ENCODE measurements at places on chromosomes 13 and 19.
A peak's percentile ranks its signal among the peaks of the same experiment; 100 is the strongest.

DNA sequence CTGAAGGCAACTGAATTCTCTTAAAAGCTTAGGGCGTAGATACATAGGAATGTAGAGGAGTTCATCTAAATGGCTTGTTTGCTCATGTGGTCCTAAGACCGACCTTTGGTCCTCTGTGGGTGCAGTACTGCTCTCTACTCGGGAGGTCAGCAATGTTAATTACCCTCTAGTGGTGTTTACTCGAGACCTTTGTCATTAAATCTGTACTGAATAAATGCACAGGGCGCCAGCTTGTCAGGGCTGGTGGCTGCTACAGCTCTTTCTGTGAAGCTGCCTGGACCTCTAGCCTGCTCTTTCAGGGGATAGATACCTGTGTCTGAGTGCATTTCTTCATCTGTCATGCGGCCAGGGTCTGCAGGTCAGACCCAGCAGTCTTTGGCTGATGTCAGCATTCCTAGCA lies 29.2 kb upstream of the MPHOSPH8 start:
- peaks cover 3% of the 10 kb centered on the region for H3K27me3 ChIP-seq
- peaks cover 4% of the 10 kb centered on the region for H3K4me1 ChIP-seq
- no peak for DNase-seq

DNA sequence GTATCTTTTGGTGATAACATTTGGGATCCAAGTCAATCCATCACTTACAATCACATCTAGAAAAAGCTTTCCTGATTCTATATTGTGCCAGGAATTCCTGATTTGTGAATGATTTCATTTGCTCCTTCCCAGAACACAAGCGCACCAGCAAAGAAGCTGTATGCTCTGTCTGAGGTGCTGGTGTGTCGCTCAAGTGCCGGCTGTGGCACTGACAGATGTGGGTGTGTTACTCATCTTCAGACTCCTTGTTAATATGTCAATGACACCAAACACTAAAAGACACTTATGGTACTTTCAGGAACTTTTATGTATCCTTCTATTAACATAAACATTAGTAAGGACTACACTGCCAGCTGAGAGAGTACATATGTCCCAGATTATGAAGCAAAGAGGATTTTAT lies 429.1 kb downstream of the ITGBL1 start:
- H3K36me3 ChIP-seq: no peaks in the 10 kb centered on the region
- no peak for DNase-seq
- no peak overlapping the region for H3K27ac ChIP-seq

- peaks cover 9% of the 10 kb centered on the region for H3K4me1 ChIP-seq
- H3K36me3 ChIP-seq: peaks cover 20% of the 10 kb centered on the region
Observed at GRCh38 chr19:40356681-40357595, 8.4 kb downstream of the PLD3 start.

GRCh38 chr19:14440049-14440448 lies 6.9 kb downstream of the PKN1 start:
- H3K4me3 ChIP-seq: no peak overlapping the region
- no peaks in the 10 kb centered on the region for H3K27me3 ChIP-seq
- no peak for DNase-seq
- peaks cover 42% of the 10 kb centered on the region for H3K36me3 ChIP-seq
- H3K4me1 ChIP-seq: peaks cover 16% of the 10 kb centered on the region

- no peaks in the 10 kb centered on the region for H3K36me3 ChIP-seq
- no peak for DNase-seq
- no peaks in the 10 kb centered on the region for H3K4me1 ChIP-seq
Observed at GRCh38 chr19:53507523-53508442, 30.2 kb upstream of the ZNF331 start.

GRCh38 chr13:29575098-29575497 lies 20.4 kb downstream of the SLC7A1 start:
- H3K27ac ChIP-seq: no peak overlapping the region
- H3K36me3 ChIP-seq: no peaks in the 10 kb centered on the region
- no peaks in the 10 kb centered on the region for H3K27me3 ChIP-seq

DNA sequence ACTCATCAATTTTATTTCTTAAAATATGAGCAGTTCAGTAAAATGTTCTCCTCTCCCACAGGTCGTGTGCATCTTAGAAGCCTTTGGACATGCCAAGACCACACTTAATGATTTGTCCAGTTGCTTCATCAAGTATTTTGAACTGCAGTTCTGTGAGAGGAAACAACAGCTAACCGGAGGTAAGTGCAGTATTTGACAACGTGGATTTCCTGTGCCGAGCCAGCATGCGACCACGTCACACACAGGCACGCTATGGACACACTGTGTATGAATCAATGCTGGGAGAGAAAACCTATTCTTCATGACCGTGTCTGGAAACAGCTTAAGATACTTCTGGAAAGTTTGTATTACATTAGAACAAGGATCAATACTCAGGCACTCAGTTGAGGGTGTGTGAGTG lies 268.5 kb downstream of the MYO16 start:
- H3K27me3 ChIP-seq: no peaks in the 10 kb centered on the region
- no peaks in the 10 kb centered on the region for H3K4me1 ChIP-seq
- no peak for DNase-seq
- H3K36me3 ChIP-seq: no peaks in the 10 kb centered on the region

- DNase-seq: no peak
- H3K4me3 ChIP-seq: no peak overlapping the region
- H3K4me1 ChIP-seq: peaks cover 1% of the 10 kb centered on the region
- no peak overlapping the region for H3K27ac ChIP-seq
- no peaks in the 10 kb centered on the region for H3K27me3 ChIP-seq
Observed at GRCh38 chr13:43122791-43123190, 99.4 kb downstream of the DNAJC15 start.

DNA sequence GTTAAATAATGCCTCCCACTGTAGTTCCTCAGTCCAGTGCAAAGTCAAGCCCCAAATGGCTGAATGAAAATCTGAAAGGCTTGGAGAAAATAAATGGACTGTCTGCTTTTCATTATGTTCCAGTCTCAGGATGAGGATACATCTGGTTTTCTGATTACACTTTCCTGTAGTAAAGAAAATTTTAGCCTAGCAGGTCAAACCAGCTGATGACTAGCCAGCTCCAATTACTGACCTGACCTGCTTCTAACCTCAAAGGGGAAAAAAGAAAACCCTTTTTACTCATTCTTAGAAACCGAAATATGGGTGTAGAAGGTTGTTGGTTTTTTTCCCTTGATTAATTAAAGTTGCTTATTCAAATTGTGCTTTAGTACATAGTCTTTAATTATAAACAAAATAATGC lies 418.4 kb downstream of the EFNB2 start:
- no peaks in the 10 kb centered on the region for H3K4me1 ChIP-seq
- DNase-seq: no peak
- H3K36me3 ChIP-seq: no peaks in the 10 kb centered on the region
- no peaks in the 10 kb centered on the region for H3K27me3 ChIP-seq

- no peak overlapping the region for H3K27ac ChIP-seq
- H3K4me3 ChIP-seq: peak overlapping the region; percentile 34
- DNase-seq: no peak
- H3K36me3 ChIP-seq: peaks cover 57% of the 10 kb centered on the region
Observed at GRCh38 chr19:57689750-57690149, 8.0 kb downstream of the ZNF551 start.

GRCh38 chr19:43425567-43426392 lies 11.1 kb downstream of the TEX101 start:
- no peak for DNase-seq
- no peak overlapping the region for H3K4me3 ChIP-seq
- no peaks in the 10 kb centered on the region for H3K36me3 ChIP-seq
- peaks cover 13% of the 10 kb centered on the region for H3K27me3 ChIP-seq

DNA sequence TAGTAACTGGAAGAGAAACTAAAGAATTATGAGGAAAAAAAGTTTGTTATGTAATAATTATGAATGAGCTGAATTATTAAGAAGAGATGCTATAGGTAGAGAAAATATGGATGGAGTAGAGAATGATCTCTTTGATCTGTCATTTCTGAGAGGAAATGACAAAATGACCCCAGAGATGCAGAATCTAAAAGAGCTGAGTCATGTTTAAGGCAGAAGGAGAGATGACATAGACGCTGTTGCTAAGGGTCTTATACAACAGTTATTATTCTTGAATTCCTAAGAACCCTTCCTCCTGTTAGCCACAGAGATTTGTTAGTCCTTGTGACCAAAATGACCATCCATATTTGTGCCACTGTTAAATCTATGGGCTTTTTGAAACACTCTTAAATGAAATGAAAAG lies 58.3 kb upstream of the FREM2 start:
- no peaks in the 10 kb centered on the region for H3K27me3 ChIP-seq
- no peak overlapping the region for H3K4me3 ChIP-seq

- H3K4me1 ChIP-seq: no peaks in the 10 kb centered on the region
- no peak for DNase-seq
- no peak overlapping the region for H3K4me3 ChIP-seq
- H3K27me3 ChIP-seq: no peaks in the 10 kb centered on the region
- H3K36me3 ChIP-seq: no peaks in the 10 kb centered on the region
Observed at GRCh38 chr19:51535535-51535934, 4.1 kb upstream of the SIGLEC6 start.

DNA sequence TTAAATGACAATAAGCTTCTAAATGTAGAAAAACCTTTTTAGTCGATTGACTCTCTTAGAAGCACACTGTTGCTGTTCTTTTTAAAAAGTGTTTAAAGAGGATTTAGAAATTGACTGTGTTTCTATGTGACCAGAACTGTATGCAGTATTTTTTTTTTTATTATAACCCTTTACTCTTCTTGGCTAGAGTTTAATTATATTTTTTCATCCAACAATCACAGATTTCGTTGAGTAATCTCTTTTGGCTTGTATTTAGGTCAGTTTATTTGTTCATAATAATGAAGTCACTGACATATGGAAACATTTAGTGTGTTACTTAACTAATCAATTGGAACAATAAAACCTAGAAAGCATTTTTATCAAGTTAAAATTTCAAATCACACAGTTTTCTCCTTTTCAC lies 19.9 kb downstream of the CSNK1A1L start:
- peak overlapping the region; percentile 6 for H3K4me3 ChIP-seq
- H3K27me3 ChIP-seq: peaks cover 5% of the 10 kb centered on the region
- no peak overlapping the region for H3K27ac ChIP-seq
- H3K36me3 ChIP-seq: no peaks in the 10 kb centered on the region
- no peaks in the 10 kb centered on the region for H3K4me1 ChIP-seq

DNA sequence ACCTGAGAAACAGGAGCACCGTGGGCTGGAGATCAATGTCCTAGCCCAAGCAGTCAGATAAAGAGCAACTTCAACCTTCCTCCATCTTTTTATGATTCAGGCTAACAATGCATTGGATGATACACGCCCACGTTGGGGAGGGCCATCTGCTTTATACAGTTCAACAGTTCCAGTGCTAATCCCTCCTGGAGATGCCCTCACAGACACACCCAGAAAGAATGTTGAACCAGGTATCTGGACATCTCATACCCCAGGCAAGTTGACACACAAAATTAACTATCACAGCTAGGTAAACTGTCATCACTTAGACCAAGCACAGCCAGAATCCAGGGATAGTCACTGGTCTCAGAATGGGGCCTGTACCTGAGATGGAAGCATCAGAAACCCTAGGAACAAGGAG lies 20.6 kb upstream of the SERPINE3 start:
- peaks cover 4% of the 10 kb centered on the region for H3K4me1 ChIP-seq
- no peaks in the 10 kb centered on the region for H3K27me3 ChIP-seq
- no peak overlapping the region for H3K27ac ChIP-seq

- peaks cover 60% of the 10 kb centered on the region for H3K36me3 ChIP-seq
- H3K27me3 ChIP-seq: no peaks in the 10 kb centered on the region
- peak; percentile 94 for DNase-seq
- peak within 1 kb of the TSS; percentile 95 for H3K4me3 ChIP-seq
- H3K27ac ChIP-seq: peak within 1 kb of the TSS; percentile 81
- peaks cover 2% of the 10 kb centered on the region for H3K4me1 ChIP-seq
Observed at GRCh38 chr19:52397310-52398080, at the start of gene ZNF528. Gene ZNF528, plus strand, starts transcription at chr19:52397849. Its CDS starts 4,165 bp downstream, at chr19:52402014.

Measured in mesenchymal stem cell (in vitro differentiated cells and primary cell).